ENCODE measurements at places on chromosomes 3 and 15. TPM values are rescaled to one million over a fixed set of nuclear protein-coding genes. Genes with fewer than 3 reads are reported as not detected.

DNA sequence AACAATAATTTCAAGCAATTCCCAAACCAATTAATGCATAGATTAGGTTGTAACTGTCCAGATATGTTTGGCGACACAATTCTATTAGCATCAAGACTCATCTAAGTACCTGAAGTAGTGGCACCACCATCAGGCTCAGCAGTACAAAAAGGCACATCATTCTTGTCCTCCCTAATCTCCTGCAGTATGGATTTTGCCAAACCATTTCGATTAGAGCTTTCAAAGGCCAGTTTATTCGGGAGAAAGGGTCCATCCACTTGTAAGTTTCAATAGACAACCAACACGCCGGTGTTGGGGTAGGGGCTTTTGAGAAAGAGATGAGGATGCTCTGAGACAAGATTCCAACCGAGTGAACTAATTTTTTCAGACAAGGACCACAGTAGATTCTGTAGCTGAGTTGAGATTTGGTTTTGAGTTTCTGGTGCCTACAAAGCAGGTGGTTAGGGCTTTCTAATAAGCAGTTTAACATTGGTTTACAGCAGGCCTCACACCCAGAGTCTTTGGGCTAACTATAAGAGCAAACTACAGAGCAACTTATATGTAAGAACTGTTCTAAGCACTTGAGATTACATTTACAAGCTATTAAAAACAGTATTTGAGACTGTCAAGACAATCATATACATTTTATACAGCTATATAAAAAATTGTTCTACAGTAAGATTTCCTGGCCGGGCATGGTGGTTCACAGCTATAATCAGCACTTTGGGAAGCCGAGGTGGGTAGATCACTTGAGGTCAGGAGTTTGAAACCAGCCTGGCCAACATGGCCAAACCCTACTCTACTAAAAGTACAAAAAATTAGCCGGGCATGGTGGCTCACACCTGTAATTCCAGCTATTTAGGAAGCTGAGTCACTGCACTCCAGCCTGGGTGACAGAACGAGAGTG, 4.5 kb downstream of the RPL22L1 start:
- DNase-seq, result peak; percentile 36

GRCh38 chr3:172543884-172544283, 20.7 kb upstream of the TNFSF10 start:
- DNase-seq, result no peak

DNA sequence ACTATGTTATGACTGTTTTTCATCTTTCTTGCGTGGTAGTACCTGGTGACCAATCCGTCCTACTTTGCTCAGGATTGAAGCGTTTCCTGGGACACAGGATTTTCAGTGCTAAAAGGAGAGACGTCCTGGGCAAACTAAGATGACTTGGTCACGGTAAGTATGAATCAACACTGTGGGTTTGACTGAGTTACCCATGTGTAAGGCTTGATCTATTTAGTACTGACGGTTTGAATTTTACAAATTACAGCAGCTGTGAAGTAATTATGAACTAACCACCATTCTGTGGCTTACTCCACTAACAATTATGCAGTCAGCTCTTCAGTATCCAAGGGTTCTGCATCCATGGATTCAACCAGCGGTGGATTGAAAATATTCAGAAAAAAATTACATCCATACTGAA, 172.9 kb upstream of the FEZF2 start:
- no peak for DNase-seq

- DNase-seq, result no peak
These were observed 245.3 kb downstream of the PDZRN3 start for GRCh38 chr3:73379465-73379864.

DNA sequence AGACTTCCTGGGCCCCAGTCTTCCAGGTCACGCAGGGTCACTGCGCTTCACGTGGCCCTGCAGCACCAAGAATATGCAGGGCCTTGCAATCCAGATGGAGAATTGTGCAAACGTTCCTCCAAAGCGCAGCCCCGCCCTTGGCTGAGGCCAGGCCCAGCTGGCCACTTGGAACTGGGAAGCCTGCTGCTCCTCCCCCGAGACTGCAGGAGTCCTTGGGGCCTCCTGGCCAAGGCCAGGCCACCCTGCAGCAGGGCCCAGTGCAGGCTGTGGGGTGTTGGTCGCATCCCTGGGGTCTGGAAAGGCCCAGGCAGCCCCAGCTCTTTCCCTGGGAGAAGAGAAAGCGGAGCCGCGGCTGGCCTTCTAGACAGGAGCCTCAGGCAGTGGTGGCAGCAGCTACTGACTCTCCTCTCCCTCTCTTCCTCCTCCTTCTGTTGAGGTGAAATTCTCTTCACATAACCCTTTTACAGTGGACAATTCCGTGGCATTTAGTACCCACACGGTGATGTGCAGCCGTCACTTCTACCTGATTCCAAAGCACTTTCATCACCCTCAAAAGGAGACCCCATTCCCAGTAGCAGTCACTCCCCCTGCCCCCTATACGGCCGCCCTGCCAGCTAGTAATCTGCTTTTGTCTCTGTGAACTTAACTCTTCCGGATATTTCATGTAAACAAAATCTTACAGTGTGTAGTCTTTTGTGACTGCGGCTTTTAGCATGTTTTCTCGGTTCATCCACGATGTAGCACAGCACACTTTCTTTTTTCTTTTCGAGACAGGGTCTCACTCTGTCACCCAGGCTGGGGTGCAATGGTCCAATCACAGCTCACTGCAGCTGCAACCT, 103.9 kb downstream of the TMEM266 start:
- no peak for DNase-seq

DNA sequence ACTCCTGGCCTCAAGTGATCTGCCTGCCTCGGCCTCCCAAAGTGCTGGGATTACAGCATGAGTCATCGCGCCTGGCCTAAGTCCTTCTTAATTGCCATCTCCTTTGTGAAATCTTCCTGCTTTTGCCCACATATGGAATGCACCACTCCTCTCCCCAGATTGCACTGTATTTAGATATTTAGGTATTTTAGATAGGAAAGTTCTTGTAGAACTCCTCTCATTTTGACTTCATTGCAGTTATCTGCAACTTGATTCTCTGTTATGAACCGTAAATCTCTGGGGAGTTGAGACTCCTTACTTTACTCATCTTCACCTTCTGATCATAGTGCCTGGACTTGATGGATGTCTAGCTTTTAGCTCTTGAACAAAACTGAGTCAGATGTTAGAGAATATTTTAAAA, 150.7 kb downstream of the AKAP13 start:
- DNase-seq, result no peak

GRCh38 chr3:43243590-43244587, 42.5 kb upstream of the SNRK start:
- no peak for DNase-seq

- no peak for DNase-seq
These were observed 43.9 kb downstream of the SH3BP5 start for GRCh38 chr3:15288331-15289035.

- DNase-seq, result peak; percentile 53
These were observed 269.8 kb downstream of the DIPK2A start for GRCh38 chr3:144241404-144241803.

DNA sequence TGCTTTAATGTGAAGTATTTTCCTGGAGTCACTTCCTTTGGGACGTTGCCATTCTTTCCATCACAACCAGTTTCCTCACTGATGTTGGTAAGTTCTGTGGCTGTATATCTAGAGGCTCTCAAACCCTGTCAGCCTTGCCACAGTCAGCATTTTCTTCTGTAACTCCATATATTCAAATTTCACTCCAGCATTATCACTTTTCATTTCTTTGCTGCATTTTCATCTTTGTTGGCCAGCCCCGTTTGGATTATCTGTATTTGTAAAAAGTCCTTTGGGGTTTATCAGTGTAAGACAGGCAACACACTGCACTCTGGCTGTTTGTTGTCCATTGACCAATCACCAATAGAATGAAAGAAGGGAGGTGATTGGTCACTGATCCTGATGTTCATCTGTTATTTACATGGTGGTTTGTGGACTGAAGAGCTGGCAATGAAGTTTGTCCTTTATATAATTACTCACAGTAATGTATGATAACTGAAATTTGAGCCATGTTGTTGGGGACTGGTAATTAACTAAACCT, 20.3 kb downstream of the GMPS start:
- peak; percentile 51 for DNase-seq

GRCh38 chr3:185151101-185151963, 1.5 kb downstream of the C3orf70 start:
- DNase-seq, result no peak

GRCh38 chr3:111069974-111070771, 1.4 kb upstream of the NECTIN3 start:
- no peak for DNase-seq

GRCh38 chr15:67241132-67241855, 13.2 kb downstream of the AAGAB start:
- no peak for DNase-seq

- no peak for DNase-seq
These were observed 40.1 kb downstream of the DLG1 start for GRCh38 chr3:197258168-197258755.

GRCh38 chr15:89402518-89402805, 67.8 kb upstream of the POLG start:
- no peak for DNase-seq

- no peak for DNase-seq
These were observed 37.2 kb upstream of the CPB1 start for GRCh38 chr3:148790370-148790769.

GRCh38 chr3:142645236-142645793, 49.1 kb downstream of the PLS1 start:
- DNase-seq, result peak; percentile 72

DNA sequence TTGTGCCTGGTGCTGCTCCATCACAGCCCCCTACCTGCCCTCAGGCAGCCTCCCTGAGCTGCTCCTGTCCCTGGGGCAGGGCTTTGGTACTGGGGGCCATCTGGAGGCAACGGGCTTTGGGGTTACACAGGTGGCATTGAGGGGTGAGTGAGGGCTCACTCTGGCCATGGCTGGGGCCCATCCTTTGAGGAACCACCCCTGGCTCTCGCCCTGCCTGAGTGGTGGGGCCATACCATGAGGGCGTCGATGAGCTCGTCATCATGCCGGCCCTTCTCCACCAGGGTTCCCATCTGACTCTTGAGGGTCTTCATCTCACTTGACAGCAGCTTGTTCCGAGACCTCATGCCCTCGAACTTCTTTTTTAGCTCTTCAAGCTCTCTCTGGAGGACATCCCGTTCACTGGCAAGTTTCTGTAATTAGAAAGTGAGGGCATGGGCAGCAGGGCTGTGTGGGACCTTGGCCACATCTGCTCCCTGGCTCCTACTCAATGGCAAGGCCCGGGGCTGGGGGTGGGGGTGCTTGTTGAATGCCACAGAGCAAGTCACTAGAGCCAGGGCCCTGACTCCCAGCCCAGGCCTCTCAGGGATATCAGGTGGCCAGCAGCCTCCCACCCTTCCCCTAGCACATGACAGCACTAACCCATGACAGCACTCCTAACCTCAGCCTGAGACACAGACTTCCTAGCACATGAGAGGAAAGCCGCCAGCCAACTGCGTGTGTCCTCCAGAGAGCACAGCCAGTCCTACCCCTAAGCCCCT, 33.5 kb downstream of the CCDC13 start:
- DNase-seq, result peak; percentile 62

DNA sequence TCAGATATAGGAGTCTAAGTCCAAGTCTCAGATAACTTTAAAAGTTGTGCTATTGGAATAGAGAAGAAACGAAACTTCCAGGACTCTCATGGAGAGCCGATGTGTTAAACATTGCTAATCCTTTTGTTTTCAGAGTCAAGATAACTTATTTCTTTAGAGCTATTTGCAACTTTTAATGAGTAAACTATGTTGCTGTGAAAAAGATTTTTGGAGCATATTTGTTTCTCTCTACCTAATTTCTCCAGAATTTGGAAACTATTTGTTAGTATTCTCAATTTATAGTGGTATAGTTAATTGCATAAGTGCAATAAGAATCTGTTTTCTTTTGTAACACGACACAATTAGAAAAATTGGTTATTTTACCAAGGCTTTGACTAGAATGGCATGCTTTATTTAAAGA, 588.9 kb downstream of the NTRK3 start:
- DNase-seq, result no peak

Gene SLC6A20
- total RNA-seq, result not detected

Gene PCCB
- total RNA-seq, result 94.0 TPM

Gene ALPK3
- 0.03 TPM for total RNA-seq

Gene CNTN4
- not detected for total RNA-seq

Gene CKMT1B
- 55.2 TPM for total RNA-seq
